NCI-H1436 (cell line): ENCODE measurements at places on chromosomes 12 and 14.
A peak's percentile ranks its signal among the peaks of the same experiment; 100 is the strongest.

- DNase-seq, result no peak
These were observed 1362.9 kb upstream of the FLRT2 start for GRCh38 chr14:84167026-84167425.

DNA sequence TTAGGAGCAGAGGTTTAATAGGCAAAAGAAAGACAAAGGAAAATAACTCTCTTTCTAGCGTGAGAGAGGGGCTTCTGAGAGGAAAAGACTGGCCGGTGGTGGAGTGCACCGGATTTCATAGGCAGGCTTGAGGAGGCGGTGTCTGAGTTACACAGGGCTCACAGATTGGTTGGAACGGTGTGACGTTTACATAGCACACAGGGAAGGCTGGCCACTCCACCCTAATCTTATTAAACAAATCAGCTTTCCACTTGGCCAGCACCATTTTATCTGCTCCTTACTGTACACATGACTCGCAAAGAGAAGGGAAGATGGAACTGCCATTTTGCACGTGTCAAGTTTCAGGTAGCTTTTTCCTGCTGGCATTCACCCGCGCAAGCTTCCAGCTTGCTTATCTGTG lies 587.7 kb downstream of the RPL10L start:
- DNase-seq, result peak; percentile 63

DNA sequence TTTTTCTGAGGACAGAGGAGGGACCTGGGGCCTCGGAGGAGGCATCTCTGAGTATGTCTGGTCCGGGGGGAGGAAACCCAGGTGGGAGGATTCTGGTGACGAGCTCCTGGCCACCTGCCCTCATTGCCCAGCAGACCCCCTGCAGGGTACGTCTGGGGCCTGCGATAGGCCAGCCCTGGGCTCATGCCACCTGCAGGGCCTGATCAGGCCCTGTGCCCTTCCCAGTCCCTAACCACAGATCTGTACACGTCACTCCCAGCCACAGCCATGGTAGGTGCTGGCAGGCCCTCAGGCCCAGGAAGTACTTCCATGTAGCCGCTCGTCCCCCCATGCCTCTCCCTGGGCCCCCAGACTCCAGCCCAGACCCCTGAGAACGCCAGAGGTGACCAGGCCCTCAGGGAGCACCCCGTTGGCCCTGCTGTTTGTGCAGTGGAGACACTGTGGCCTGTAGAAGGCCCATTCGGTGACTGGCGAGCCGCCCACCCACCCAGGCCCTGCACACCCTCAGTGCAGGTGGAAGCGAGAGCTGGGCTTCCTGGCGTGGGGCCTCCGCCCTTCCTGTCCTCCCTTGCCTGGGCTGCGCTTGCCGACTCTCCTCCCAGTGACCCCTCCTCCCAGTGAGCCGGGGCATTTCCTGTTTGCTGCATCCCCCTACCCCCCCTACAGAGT lies 5.7 kb downstream of the INF2 start:
- DNase-seq, result no peak

GRCh38 chr12:53295070-53295890 lies at the start of gene PFDN5:
PFDN5 (plus strand) TSS chr12:53295542; CDS start chr12:53295568, 26 bp downstream.
- DNase-seq, result peak; percentile 80

DNA sequence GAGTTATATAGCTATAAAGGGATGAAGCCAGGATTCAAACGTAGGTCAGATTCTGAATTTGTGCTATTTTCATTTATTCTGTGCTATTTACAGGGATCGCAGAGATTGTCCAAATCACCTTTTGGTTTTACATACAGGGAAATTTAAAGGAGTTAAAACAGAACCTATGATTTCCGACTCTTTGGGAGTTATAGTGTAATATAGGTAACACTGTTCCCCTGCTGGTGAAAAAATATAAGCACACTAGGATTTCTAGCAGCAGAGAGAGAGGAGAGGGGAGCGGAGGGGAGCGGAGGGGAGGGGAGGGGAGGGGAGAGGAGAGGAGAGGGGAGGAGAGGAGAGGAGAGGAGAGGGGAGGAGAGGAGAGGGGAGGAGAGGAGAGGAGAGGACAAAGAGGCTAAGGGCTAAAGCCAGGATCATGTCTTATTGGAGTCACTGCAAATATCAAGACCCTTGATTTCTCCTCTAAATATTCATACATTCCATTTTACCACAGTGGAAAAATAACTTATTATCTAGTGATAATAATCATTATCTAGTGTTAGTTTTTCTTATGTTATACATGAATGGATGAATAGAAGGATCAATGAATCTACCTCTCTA lies 46.2 kb upstream of the KCNH5 start:
- DNase-seq, result no peak
